Stimulated activated CD4-positive, alpha-beta T cell treated with anti-CD3 and anti-CD28 coated beads, Interleukin-1b, Interleukin-23, amount 100 ng/mL, for 1 hour (primary cell): ENCODE measurements at places on chromosomes 3 and 15.

DNA sequence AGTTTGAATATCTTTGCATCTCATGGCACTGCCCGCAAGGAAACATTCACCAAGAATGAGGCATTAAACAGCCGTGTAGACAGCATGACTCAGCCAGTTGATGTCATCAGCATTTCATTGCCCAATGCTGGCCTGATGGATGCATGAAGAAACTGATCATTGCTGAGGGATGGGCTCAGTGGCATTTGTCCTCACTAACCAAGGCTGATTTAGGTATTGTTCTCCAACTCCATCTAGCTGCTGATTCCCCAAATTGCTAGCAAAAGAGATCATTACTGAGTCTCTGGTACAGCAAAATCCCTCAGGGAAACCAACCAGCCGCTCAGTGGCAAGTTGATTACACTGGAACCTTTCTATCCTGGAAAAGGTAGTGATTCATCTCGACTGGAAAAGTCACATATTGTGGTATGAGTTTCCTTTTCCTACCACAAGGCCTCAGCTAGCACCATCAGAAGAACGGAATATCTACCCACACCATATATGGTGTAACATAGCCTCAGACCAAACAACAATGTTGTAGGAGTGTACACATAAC, 186.5 kb upstream of the GAP43 start:
- no peak for DNase-seq

GRCh38 chr15:78061963-78062427, 15.5 kb downstream of the TBC1D2B start:
- no peak for DNase-seq

- no peak for DNase-seq
These were observed 167.7 kb downstream of the GHSR start for GRCh38 chr3:172280406-172281051.

GRCh38 chr15:60421544-60421943, 23.8 kb upstream of the ANXA2 start:
- DNase-seq = no peak

GRCh38 chr3:130826516-130827182, 67.2 kb upstream of the ATP2C1 start:
- DNase-seq = no peak

DNA sequence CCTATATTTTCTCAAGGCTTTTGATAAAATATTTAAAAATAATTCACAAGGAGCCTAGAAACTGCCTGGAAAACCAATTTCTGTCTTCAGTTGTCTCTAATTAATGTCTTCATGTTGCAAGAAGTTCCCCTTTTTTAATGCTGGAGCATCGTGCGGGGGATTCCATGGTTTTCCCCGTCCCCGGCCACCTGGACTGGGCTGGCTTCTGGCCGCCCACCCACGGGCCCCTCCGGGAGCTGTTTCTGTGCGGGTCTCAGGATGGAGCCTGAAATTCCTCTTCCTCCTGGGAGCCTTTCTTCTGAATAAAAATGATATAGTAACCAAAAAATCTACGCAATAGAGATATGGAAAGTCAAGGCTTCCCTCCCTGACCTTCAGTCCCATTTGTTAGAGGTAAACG, 8.1 kb upstream of the LRRK1 start:
- DNase-seq = no peak
